AG08396 (cell line): ENCODE measurements at places on chromosomes 2 and 18.

GRCh38 chr2:207133820-207134519 lies 31.8 kb downstream of the KLF7 start:
- DNase-seq, result peak; percentile 46

DNA sequence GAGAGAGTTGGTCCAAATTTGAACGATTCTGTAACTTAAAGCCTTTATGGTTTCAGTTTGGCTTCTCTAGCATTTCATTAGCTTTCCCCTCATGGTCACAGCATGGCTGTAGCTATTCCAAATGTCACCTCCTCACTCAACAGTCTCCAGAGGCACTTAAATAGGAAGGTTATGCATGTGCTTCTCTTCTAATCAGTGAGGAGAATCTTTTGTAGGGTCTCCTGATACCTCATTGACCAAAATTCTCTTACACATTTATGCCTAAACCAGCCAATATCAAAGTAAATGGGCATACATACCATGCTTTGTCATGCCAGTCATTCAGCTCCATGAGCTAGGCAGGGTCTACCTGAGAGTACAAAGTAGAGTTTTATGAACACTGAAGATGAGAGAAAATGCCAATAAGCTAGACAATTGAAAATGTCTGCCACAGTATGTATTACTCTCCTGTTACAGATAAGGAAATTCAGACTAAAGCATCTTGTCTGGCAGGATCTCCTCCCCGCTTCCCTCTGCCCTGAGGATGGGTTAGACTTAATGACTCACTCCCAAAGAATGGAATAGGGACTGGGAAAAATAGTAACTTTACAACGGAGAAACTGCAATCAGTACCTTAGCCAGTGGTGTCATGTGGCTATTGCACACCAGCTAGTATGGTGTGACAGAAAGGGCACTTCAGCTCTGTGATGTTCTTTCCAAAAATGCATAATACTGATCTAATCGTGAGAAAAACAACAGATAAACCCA lies 15.4 kb downstream of the DSG2 start:
- DNase-seq, result no peak

- peak; percentile 4 for DNase-seq
Measured at GRCh38 chr2:177754492-177754873, 318.1 kb downstream of the PDE11A start.

DNA sequence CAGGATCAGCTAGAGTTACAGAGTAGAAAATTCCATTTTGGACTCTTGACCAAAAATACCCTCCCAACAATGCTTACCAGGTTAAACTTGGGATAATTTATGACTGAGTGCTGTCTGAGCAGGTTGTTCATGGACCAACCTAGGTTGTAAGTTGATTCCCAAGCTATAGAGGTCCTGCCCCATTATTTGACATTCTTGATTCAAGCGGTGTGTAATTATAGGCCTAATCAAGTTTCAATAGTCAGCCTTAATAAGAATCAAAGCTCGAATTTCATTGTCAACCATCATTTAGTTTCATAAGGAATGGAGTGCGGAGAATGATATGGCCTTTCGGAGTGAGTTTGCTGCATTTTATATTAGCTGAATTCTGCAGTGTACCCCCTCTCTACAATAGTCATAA lies 152.8 kb upstream of the FIGN start:
- no peak for DNase-seq

- DNase-seq, result peak; percentile 16
Measured at GRCh38 chr2:241798081-241798630, 10.8 kb upstream of the NEU4 start.

DNA sequence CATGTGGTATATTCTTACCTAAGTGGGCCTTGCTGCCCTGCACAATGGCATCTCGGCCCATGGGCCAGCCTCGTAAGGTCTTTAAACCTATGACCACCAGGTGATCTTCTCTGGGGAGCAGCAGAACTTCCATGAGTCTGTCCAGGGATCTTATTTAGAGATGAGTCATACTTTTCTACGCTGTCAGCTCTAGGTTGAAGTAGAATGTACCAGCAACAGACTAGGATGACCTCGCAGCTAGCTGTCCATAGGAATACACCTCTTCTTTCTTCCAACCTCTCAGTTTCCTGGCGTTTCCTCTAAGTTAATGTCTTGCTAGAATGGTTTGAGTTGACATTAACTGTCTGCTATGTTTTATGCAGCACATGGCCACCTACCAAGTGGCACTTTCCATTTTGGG lies 15.6 kb upstream of the CXCR4 start:
- DNase-seq, result no peak

GRCh38 chr18:54871231-54871630 lies 43.0 kb downstream of the RAB27B start:
- no peak for DNase-seq

DNA sequence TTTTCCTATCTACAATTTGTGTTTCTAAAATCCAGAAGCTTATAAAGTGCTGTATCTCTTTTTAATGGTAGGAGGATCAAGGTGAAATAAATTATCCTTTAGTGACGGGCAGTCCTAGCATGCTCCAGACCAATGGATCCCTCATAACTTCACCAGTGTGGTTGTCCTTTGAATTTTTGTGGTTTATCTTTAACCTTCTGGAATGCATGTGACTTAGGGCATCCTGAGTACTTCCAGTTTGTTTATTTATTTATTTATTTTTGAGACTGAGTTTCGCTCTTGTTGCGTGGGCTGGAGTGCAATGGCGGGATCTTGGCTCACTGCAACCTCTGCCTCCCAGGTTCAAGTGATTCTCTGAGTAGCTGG lies 40.4 kb downstream of the NUP35 start:
- no peak for DNase-seq

DNA sequence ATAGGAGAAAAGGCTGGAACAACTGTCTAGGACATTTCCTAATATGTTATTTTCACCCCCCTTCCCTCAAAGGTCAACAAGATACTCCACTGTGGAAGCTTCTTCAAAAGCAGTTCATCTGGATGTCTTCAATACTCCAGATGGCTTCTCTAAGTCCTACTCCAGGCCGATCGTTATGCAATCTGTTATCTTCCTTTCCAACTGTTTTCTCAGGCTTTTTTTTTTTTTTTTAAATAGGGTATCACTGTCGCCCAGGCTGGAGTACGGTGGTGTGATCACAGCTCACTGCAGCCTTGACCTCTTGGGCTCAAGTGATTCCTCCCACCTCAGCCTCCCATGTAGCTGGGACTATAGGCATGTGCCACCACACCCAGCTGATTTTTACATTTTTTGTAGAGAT lies 26.3 kb downstream of the ATP8B1 start:
- no peak for DNase-seq

DNA sequence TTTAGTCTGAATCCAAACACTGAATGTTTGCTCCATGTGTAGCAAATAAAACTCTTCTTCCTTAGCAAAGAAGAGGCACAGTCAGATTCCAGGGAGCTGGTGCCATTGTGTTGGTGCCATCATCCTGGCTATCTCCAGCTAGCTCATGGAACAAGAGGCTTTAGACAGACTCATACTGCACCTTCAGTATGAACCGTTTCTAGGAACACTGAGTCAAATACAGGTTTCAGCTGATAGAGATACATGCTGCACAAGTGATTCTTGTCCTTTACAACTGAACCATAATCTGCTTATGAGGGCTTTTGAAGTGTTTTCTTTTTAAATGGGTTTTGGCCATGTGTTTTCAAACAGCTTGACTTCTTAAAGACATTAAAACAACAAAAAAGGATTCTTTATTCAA lies 57.9 kb downstream of the DYNC1I2 start:
- DNase-seq, result no peak

- no peak for DNase-seq
Measured at GRCh38 chr2:177024765-177025164, 187.8 kb upstream of the HNRNPA3 start.

GRCh38 chr18:13387855-13388548 lies 169.4 kb downstream of the LDLRAD4 start:
- peak; percentile 65 for DNase-seq

DNA sequence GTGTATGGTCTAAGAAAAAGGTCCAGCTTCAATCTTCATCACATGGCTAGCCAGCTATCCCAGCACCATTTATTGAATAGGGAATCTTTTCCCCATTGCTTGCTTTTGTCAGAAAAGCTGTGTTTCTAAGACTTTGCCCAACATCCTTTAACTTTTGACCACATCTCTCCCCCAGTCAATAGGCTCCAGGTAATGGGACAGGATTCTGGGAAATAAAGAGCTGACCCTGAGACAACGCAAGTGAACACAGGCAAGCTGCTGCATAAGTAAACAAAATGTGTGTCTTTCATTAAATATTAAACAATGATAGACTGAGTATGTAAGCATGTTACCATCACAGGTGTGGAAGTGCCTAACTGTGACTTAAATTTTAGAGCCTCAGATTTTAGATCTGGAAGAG lies 23.0 kb downstream of the FAM110C start:
- no peak for DNase-seq

GRCh38 chr2:20931346-20931745 lies 108.4 kb upstream of the LDAH start:
- no peak for DNase-seq

GRCh38 chr2:238382381-238382781 lies 44.3 kb upstream of the ASB1 start:
- no peak for DNase-seq

GRCh38 chr2:157431176-157431575 lies 12.7 kb downstream of the CYTIP start:
- DNase-seq, result no peak

DNA sequence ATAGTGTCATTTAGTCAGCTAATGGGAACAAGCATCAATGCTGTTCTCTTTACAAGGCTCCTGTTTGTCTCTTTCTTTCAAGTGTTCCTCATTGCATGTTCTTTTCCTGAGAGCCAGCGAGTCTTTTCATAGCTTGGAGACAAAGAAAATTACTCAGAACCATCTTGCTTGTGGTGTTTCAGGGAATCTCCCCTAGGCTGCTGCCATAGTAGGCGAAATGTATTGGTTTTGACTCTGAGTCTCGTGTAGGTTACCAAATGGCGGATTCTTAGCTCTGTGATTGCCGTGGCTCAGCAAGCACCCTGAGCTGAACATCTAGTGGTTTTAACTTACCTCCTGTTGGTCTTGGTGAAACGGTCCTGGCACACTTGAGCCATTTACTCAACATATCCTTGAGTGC lies 68.7 kb downstream of the RHBDD1 start:
- DNase-seq, result no peak

DNA sequence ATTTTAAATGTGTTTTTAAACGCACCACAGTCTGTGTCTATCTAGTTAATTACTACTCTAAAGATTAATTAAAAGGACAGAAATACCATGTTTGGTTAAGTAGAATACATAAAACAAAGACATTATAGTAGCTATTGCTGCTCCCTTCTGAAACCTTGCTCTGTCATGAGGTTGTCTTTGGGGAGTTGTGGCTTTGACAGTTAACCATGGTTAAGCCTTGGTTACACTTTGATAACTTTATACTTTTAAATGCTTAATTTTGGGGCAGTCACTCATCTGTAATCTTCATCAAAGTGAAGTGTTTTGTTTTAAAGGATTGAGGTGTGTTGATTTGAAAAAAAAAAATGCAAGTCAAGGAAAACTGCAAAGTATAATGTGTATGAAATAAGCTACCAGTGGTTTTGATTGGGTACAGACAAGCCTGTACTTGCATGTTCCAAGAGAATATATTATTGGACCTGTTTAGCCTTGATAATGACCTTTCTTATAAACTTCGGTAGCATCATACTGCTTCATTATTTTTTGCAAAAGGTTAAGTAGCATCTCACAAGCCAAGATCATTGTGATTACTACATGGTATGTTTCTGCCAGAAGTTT lies 29.8 kb upstream of the TBR1 start:
- DNase-seq, result no peak

- DNase-seq, result peak; percentile 4
Measured at GRCh38 chr2:184769023-184769422, 170.7 kb downstream of the ZNF804A start.

- DNase-seq, result no peak
Measured at GRCh38 chr2:159850789-159851188, 52.8 kb upstream of the CD302 start.

DNA sequence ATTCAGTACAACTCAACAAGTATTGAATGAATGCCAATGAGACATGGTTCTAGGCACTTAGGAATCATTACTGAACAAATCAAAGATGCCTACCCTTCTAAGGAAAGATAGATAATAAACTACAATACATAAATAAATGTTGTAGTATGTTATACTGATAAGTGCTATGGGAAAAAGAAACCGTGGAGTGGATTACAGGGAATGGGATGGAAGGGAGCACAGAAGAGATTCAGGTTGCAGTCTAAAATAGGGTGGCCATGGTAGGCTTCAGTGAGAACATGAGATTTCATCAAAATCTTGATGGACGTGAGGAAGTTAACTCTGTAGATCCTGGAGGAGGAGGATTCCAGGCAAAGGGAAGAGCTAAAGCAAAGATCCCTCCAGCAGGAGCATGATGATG lies 17.9 kb upstream of the CREB1 start:
- no peak for DNase-seq

GRCh38 chr18:10455726-10456453 lies 1.5 kb downstream of the APCDD1 start:
- DNase-seq, result no peak

DNA sequence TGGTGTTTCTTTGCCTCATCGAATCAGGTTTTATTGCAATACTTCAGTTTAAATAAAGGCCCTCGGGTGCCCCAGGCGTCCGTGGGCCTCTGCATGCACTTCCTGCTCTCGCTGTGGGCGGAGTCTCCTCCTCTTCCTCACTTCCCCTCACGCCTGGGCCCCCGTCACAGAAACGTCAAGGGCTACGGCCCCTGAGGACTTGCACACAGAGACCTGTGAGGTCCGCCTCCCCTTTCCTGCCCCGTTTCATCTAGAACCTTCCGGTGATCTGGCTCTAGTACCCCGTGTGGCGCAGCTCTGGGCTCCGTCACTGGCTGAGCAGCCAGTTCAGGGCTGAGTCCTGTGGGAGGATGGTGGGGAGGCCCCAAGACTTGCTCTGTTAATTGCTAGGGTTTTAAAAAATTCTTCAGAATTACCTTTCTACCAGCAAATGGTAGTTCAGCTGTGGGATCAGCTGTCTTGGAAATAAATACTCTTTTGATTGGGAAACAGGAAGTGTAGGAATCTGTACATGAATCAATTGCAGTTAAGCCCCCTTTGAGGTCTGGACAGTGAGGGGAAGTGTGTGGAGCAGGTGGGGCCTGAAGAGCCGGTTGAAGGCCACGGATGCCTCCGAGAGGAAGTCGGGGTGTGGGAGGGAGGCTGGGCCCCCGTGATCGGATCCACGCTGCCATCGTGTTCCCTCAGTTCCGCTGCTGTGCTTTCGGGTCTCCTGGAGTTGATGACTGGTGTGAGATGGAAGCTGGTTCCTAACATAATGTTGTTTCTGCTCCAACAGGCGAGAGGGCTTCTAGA lies 10.2 kb downstream of the NFATC1 start:
- DNase-seq, result no peak

GRCh38 chr2:141529659-141530058 lies 601.2 kb downstream of the LRP1B start:
- DNase-seq, result no peak

- no peak for DNase-seq
Measured at GRCh38 chr18:5521000-5521399, 22.8 kb downstream of the EPB41L3 start.

- DNase-seq, result no peak
Measured at GRCh38 chr2:141666191-141666590, 464.6 kb downstream of the LRP1B start.
